ENCODE measurements at places on chromosomes 4 and X. TPM values are rescaled to one million over a fixed set of nuclear protein-coding genes. Genes with fewer than 3 reads are reported as not detected.

DNA sequence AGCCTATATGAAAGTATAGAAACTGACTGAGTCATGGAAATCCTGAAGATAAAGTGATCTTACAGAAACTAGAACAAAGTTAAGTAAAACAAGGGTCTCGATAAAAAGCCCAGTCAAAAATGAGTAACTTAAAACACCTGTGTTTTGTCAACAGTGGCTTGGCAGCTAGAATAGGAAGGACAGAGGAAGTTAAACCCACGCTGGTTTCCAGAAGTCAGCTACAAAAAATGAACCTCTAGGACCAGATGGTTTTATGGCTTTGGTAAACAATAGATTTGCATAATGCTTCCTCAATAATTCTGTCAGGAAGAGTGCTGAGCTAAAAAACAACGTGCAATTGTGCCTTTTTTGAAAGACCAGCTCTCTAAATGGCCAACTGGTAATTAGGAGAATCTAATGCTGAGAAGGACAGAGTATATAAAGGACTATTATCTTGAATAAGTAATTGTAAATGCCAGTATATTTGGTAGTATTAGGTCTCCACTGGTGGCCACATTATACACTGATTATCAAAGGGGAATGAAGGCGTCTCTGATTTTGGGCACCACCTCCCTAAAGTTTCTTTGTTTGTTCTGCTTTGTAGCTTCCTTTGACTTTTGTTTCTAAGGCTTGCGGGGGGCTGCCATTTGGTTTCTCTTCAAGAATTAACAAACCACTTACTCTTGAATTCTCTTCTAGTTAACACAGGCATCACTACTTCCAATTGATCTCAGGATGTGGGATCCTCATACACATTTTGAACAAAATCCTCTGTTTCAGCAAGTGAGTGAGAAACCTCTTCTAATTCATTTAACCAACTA lies 72.2 kb upstream of the PPP3CA start:
- DNase-seq, result no peak

DNA sequence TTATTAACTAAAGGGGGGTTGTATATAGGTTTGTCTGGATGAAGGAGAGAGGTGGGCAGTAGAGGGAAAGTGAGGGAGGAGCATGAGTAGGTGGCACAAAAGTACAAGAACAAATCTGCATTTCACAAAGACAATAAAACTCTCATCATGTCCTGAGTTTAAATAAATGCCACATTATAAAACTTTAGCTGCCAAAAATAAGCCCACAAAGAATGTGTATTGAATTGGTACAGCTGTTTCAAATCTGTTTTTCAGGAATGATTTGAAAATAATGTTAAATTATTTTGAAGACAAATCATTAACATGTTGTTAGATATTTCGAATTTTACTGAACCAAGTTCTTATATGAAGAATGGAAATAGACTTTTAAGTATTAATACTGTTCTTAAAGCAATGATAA lies 5.8 kb downstream of the CNKSR2 start:
- DNase-seq, result no peak

- DNase-seq, result no peak
Measured at GRCh38 chrX:124488412-124489161, 142.2 kb downstream of the SH2D1A start.

- DNase-seq, result no peak
Measured at GRCh38 chr4:161581262-161582230, 582.3 kb downstream of the FSTL5 start.

- peak; percentile 41 for DNase-seq
Measured at GRCh38 chr4:94455081-94455480, 3.3 kb downstream of the PDLIM5 start.

DNA sequence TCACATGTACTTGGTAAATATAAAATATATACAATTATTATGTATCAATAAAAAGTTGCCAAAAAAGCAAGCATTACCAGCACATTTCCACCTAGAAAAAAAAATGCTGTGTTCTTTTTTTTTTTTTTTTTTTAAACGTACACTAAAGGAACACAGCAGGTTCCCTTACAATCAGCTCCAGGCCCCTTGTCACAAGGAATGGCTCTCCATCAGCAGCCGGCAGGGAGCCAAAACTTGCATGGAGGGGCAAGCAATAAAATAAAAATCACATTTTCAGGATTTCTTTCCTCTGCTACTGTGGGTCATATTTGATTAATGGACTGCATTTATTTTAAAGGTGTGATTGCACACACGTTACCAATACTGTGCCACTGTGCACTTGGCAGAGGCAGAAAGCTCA lies 460.3 kb downstream of the GPAT3 start:
- no peak for DNase-seq

GRCh38 chr4:129064717-129065116 lies 28.6 kb downstream of the SCLT1 start:
- DNase-seq, result no peak

DNA sequence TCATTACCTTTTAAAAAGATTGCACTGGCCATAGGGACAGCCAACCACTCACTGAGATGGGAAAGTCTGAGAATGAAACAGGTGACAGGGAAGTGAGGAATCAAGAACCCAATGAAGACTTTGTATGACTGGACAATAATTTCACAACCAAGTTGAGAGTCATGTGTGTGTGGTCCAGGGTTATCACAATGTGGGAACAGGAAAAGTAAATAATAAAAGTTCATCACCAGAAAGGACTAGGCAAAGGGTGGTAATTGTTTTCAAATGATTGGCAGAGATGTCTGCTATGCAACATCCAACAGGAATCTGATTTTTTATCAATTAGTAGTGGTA lies 129.3 kb downstream of the AMELX start:
- DNase-seq, result no peak

GRCh38 chr4:100497791-100498190 lies 20.0 kb downstream of the EMCN start:
- no peak for DNase-seq

GRCh38 chrX:150446151-150446550 lies 83.0 kb downstream of the MAMLD1 start:
- no peak for DNase-seq

GRCh38 chr4:138439143-138439581 lies 197.0 kb upstream of the SLC7A11 start:
- DNase-seq, result no peak

- DNase-seq, result peak; percentile 83
Measured at GRCh38 chr4:150664935-150665334, 83.0 kb downstream of the MAB21L2 start.

DNA sequence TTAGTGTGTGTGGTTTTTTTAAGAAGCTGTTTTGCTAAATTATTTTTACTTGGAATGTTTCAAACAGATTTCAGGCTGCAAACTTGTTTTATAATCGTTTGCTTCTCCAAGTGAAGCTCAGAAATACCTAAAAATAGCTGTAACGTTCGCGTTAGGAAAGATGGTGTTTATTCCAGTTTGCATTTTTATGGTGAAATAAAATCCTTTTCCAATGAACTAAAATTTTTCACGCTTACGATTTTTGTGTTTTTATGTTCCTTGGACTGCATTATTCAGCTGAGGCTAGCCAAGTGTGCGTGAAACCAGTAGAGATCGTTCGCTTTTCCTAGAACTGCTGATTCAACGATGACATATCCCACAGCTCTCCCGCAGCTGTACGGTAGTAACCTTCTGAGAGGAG lies 10.9 kb downstream of the AKAP17A start:
- DNase-seq, result no peak

DNA sequence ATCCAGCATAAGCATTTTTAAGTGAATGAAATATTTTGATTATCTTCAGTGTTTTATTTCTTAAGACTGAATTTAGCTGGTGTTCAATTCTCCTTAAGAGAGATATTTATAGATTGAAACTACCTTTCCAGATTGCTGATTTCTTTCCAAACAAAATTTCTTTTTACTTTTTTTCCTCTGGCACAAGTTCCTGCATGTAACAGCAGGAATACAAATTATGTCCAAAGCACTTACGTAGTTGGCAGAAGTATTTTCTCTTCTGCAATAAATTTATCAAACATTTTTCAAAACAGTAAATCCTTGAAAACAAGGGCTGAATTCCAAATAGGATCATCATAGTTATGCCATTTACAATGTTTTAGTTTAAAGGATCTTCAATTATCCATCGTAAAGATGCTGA lies 412.6 kb downstream of the IQCM start:
- no peak for DNase-seq

GRCh38 chr4:6802626-6803025 lies 20.1 kb downstream of the KIAA0232 start:
- no peak for DNase-seq

DNA sequence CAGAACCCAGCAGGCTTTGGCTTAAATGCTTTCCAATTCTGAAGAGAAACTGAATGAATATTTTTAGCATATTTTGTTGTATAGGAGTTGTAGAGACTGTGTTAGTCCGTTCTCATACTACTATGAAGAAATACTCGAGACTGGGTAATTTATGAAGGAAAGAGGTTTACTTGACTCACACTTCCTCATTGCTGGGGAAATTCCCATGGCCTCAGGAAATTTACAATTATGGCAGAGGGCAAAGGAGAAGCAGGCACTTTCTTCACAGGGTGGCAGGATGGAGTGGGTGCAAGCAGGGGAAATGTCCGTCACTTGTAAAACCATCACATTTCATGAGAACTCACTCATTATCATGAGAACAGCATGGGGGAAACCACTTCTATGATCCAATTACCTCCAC lies 291.7 kb downstream of the PACRGL start:
- no peak for DNase-seq

DNA sequence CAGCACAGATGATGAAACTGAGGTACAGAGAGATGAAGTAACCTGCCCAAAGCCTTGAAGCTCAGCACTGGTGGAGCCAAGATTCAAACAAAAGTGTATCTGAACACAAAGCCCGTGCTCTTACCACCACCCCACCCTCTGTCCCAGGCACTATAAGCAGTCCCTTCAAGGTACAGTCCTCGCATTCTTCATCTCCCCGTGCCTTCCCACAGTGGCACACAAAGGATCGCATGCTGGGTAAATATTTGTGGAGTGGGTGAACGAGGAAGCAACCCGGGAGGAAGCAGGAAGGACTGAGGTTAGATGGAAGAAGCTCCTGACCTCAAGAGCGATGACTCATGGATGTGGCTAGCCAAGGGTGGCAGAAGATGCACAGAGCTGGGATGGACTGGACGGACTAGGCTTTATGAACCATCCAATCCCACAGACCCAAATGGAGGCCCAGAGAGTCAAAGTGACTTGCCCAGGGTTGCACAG lies 18.4 kb downstream of the IQSEC2 start:
- DNase-seq, result no peak

GRCh38 chr4:128658214-128658631 lies 151.3 kb upstream of the JADE1 start:
- DNase-seq, result no peak

- peak; percentile 17 for DNase-seq
Measured at GRCh38 chr4:159117968-159118367, 15.1 kb downstream of the RAPGEF2 start.

DNA sequence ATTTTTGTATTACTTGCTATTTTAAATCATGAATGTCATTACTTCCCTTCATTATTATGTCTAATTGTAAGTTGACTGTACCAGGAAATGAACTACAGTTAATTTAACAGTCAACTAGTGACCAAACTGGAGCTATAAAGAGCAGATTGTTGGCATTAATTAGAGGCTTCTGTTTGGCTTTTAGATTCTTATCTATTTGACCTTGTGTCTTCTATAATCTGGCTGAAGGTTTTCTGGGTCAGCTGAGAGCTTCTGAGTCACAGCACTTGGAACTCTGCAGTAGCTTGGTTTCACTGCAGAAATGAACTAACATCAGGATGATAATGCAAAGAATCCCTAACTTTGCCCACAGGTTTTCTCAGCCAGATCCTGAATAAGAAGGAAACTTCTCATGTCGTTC lies 169.2 kb upstream of the LEF1 start:
- DNase-seq, result no peak

DNA sequence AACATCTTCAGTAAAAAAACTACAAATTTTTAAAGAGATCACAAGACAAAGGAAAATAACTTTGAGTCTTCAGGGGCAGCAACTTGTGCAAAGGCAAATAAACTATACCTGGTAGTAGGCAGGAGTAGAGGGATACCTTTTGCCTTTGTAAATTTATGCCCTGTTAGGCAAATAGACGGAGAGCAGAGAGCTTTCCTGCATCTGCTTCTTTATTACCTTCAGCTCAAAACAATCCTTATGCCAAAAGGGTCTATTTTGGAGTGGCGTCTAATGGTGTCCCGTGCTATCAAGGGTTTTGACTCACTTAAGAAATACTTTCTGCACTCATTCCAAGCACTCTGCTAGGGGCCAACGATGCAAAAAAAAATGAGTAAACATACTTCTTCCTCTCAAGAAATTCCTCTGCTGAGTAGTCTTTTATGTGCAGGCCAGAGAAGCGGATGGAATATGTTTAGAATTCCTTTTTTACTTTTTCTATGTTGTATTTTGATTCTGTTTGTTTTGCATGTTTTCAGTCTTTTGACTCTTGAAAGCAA lies 131.9 kb downstream of the ANXA5 start:
- no peak for DNase-seq

- no peak for DNase-seq
Measured at GRCh38 chr4:6224735-6225134, 24.4 kb upstream of the JAKMIP1 start.

DNA sequence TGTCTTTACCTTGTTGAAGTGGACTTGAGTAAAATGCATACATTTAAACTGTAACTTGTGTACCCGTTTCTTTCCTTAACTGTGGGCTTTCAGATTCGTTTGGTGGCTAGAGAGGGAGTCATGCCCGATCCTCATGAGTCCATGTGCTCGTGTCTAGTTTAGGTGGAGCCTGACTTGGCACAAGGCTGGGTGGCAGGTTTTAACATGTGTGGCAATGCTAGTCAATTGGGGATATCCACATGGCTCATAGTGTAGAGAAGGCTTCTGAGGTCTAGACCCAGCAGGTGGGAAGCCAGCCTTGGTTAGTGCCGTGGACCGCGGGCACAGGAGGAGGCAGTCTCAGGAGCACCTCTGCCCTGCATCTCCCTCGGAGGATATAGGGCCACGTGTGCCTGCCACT lies 48.5 kb upstream of the CLCN4 start:
- DNase-seq, result no peak

DNA sequence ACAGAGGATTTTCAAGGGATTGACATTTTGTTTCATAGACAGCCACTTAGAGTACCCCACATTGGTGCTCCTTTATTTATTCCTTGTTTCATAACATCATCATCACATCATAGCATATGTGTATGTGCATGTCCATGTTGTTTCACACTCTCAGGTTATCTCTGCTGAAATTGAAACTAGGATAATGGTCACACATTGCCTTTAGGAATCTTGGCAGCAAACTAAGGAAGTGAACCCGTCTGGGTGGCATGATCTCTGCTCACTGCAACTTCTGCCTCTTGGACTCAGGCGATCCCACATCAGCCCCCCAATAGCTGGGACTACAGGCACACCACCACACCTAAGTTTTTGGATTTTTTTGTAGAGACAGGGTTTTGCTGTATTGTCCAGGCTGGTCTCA lies 234.2 kb upstream of the ANKRD50 start:
- no peak for DNase-seq

- no peak for DNase-seq
Measured at GRCh38 chrX:7904562-7904961, 22.7 kb downstream of the PNPLA4 start.

The TMSB4X gene
- total RNA-seq, result 1,028 TPM

The FAM47A gene
- not detected for total RNA-seq

The TSPYL2 gene
- total RNA-seq, result 9.9 TPM

The RASSF6 gene
- 0.07 TPM for total RNA-seq

The MAGED4 gene
- 2.7 TPM for total RNA-seq

The DCHS2 gene
- total RNA-seq, result not detected

The TCEAL6 gene
- total RNA-seq, result not detected

The ITIH6 gene
- total RNA-seq, result 0.02 TPM

The RBM46 gene
- total RNA-seq, result not detected

The TREX2 gene
- total RNA-seq, result 1.1 TPM

The SASH3 gene
- total RNA-seq, result not detected

The CLDN34 gene
- not detected for total RNA-seq

The TEC gene
- total RNA-seq, result 2.9 TPM

The DMRTC1 gene
- total RNA-seq, result not detected

The CXCL11 gene
- not detected for total RNA-seq

The CASK gene
- 24.1 TPM for total RNA-seq

The ERAS gene
- not detected for total RNA-seq

The MAGEA2B gene
- not detected for total RNA-seq

All from NCI-H460 (cell line).